ENCODE measurements at places on chromosomes 11 and 22.

- no peak for DNase-seq
Observed at GRCh38 chr11:99522467-99523173, 501.9 kb downstream of the CNTN5 start.

GRCh38 chr11:3080733-3081385 is 23.6 kb upstream of the CARS1 start:
- DNase-seq, result no peak

GRCh38 chr11:82792822-82793569 is 59.3 kb upstream of the FAM181B start:
- no peak for DNase-seq

DNA sequence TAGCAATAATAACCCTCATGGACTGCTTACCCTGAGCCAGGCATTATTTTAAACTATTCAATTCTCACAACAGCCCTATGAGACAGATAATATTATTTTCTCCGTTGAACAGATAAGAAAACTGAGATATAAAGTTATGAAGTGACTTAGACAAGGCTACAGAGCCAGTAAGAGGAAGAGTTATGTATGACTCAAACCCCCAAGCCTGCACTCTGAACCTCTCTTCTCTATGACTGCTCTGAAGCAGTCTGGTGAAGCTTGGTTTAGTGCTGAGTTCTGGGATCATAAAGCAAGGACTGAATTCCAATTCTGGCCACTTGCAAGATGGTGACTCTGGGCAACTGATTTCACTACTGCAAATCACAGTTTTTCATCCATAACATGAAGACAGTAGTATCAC is 34.5 kb downstream of the TNKS1BP1 start:
- no peak for DNase-seq

GRCh38 chr11:133834682-133835592 is 10.4 kb downstream of the SPATA19 start:
- peak; percentile 46 for DNase-seq

GRCh38 chr11:92644595-92645445 is 324.6 kb upstream of the MTNR1B start:
- no peak for DNase-seq

DNA sequence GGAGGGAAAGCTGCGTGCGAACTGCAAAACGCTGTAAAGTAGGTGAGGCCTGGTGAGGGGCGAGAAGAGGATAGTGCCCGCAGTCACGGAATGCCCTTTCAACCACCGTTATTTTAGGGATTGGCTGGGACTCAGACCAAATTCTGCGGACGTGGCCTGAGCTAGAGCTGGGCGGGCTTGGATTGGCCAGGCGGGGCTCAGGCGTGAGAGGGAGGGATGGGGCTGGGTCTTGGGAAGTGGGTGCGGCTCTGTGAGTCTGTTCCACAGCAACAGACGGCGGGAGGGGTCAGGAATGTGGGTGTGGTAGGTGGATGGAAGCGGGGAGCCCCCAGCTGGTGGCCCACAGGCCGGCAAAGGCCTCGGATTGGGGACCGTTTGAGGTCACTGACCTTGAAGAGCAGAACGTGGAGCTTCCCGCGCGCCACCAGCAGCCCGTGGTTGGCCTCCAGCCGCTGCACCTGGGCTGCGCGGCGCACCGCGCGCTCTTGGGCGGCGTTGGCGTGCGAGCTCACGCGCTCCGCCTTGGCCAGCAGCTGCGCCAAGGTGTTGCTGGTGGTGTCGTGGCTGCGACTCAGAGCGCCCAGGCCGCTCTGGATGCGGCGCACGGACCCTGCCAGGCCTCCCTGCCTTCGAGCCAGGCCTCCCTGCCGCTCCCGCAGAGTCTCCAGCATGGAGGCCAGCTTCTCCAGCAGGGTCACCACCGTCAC is 444 bp downstream of the CAVIN3 start:
- peak; percentile 32 for DNase-seq

GRCh38 chr11:118883004-118883367 is 706 bp upstream of the CXCR5 start:
- DNase-seq, result no peak

- no peak for DNase-seq
Observed at GRCh38 chr22:20414059-20414440, 20.1 kb downstream of the ZNF74 start.

- no peak for DNase-seq
Observed at GRCh38 chr22:33083212-33083611, 25.0 kb upstream of the SYN3 start.

DNA sequence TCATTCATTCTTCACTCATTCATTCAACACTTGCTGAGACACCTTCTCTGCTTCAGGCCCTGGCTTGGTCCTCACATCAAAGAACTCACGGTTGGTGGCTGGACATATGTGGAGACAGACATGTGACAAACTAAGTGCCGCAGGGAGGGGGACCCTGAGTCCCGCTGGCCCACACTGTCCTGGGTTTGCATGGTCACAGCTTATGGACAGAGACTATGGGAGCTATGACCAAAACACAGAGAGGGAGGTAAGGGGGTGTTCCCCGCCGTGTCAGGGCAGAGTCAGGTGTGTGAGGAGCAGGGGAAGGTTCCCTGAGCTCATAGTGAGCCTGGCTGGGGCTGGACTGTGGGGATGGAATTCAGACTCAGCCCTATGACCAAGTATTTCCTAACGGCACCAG is 123.1 kb downstream of the MPPED1 start:
- DNase-seq, result no peak
